ENCODE measurements at places on chromosomes 6 and 20.

DNA sequence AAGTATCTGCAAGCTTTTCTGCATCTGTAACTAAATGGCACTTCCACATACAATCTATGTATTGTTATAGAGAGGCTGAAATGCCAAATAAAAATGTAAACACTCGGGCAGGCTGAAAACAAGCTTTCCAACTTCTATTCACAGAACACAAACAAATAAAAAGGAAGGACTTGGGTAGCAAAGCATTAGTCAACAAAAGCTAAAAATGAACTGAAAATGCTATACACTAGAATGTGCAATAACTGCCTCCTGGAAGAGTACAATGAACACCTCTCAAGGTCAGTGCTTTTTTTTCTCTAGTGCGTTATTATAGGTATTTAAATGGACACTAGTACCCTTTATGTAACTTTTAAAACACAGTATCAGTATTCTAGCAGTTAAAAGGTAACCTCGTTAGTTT, 31.4 kb downstream of the STK38 start:
- no peak for DNase-seq

GRCh38 chr6:149887343-149887742, 10.6 kb downstream of the RAET1E start:
- DNase-seq = no peak

GRCh38 chr20:38299963-38300362, 4.0 kb upstream of the BPI start:
- no peak for DNase-seq

- no peak for DNase-seq
Measured at GRCh38 chr6:161676586-161676985, 402.7 kb upstream of the AGPAT4 start.

- no peak for DNase-seq
Measured at GRCh38 chr20:38214256-38215193, 46.0 kb downstream of the KIAA1755 start.

- no peak for DNase-seq
Measured at GRCh38 chr6:153218184-153218792, 87.2 kb upstream of the RGS17 start.

- peak; percentile 2 for DNase-seq
Measured at GRCh38 chr6:63636518-63637021, 968 bp downstream of the PHF3 start.

- DNase-seq = no peak
Measured at GRCh38 chr6:71386215-71386614, 97.6 kb downstream of the OGFRL1 start.

DNA sequence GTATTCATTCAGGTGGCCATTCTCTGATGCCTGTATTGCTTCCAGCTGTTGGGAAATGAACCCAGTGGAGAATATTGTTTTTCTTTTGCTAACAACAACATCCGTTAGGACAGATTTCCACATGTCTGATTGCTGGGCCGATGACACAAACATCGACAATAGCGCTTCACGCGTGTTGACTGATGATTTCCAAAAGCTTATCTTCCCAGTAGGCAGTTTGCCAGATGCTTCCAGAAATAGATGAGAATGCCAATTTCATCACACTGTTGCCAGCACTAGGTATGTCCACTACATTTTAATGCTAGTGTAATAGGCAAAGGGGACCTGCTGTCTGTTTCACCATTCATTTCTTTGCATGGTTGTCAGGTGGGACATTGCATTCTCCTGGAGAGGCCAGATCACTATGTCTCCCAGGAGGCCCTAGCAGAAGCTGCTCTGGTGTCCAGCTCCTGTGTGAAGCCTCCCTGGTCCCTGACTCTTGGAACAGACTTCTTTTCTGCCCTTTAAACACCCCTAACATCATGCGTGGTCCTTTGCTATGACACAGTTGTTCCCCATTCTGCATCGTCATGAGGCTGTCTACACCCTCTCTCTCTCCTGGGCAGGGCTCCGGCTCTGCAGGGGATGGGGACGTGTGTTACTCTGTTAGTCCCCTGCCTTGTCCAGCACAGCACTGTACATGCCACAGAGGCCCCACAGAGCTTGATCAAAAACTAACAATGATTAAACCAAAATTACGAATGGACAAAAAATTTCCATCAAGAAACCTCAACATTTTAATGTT, 181.6 kb downstream of the CDH26 start:
- no peak for DNase-seq

GRCh38 chr6:110421749-110422443, 6.5 kb upstream of the DDO start:
- no peak for DNase-seq

DNA sequence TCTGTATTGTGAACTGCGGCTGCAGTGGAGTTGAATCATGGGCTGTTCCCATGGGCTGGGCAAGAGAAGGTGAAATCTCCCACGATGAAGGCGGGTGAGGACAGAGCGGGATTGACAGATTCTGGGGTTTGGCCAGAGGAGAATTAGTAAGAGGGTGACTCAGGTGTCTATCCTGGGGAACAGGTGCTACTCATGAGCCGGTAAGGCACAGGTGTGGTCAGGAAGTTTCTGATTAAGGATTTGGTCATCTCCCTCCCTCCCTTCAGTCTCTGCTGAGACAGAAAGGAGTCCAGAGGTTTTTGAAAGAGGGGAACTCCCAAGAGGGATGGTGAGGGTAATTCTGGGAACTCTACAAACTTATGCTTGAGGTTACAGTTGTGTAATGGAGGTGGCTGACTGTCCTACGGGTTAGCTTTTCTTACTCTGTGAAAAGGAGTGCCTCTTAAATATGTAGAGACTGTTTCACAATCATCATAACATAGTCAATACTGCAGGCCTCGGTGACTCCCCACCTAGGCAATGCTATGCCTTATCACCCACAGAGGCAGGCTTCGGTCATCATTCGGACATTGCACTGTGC, 31.5 kb downstream of the SERPINB1 start:
- DNase-seq = no peak

GRCh38 chr6:165426892-165427291, 117.5 kb upstream of the C6orf118 start:
- DNase-seq = no peak

GRCh38 chr6:147704691-147705090, 196.2 kb downstream of the SAMD5 start:
- DNase-seq = no peak

- no peak for DNase-seq
Measured at GRCh38 chr6:127026247-127026646, 92.2 kb upstream of the RSPO3 start.

- no peak for DNase-seq
Measured at GRCh38 chr6:63862486-63863198, 227.0 kb downstream of the PHF3 start.

DNA sequence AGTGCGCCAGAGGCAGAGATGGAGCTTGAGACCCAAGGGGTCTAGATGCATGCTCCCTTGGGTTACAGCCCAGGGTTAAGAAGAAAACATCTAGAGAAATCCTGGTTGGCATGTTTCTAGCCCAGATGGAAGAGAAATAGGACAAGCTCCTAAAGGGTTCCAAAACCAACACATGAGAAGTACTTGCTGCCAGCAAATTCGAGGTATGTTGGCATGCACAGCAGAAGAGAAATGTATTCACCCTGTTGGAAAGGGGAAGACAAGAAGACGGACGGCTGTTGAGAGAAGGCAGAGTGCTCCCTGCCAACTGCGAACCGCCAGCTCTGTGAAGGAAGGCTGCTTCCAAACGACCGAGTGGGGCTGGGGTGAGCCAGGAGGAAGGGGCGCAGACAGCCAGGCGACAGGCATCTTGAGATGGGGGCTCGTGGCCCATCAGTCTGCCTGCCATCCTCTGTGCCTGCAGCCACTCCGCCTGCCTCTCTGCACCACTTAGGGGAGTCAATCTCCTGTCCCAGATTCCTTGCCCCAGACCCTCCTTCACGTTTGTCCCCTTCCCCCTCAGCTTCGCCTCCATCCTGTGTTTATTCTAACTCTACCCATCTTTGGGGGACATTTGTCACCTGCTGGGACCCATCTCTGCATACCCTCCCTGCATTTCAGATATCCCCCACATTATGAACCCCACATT, 249.2 kb downstream of the CDC5L start:
- DNase-seq = no peak

DNA sequence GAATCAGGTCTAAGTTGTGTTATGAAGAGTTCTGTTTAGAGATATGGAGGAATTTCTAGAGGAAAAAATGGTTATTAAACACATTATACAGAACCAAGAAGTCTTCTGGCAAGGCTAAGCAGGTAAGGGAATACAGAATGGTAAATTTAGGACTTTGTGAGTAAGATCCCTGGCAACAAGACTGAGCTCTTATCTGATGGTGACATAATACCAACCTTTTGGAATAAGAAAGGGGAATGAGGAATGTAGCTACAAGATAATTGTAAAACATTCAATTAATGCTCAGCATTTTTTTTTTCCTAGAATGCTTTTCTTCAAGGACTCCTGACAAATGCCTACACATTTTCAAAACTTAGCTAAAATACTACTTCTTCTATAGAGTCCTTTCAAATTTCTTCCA, 51.8 kb downstream of the CYB5R4 start:
- DNase-seq = no peak

GRCh38 chr6:168640768-168641167, 199.8 kb downstream of the SMOC2 start:
- no peak for DNase-seq

GRCh38 chr20:44357020-44357419, 1.5 kb downstream of the HNF4A start:
- DNase-seq = no peak

DNA sequence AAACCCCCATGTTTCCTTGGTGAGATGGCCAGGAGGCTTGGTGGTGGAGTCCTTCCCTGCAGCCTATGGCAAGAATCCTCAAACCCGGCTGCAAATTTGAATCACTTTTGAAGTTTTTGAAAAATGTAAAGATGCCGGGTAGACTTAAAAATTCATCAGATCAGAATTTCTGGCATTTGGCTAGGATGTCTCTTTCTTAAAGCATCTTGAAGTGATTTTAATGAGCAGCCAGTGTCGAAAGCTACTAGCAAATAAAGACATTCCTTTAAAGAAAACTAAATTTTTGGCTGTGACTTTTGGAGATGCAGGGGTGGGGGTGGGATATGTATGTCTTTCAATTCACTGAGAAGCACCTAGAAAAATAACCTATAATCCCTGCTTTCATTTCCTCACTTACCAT, 25.6 kb upstream of the NOX3 start:
- no peak for DNase-seq

- no peak for DNase-seq
Measured at GRCh38 chr6:45522486-45522885, 144.8 kb upstream of the SUPT3H start.

GRCh38 chr6:33277663-33278391, 904 bp downstream of the B3GALT4 start:
- no peak for DNase-seq

DNA sequence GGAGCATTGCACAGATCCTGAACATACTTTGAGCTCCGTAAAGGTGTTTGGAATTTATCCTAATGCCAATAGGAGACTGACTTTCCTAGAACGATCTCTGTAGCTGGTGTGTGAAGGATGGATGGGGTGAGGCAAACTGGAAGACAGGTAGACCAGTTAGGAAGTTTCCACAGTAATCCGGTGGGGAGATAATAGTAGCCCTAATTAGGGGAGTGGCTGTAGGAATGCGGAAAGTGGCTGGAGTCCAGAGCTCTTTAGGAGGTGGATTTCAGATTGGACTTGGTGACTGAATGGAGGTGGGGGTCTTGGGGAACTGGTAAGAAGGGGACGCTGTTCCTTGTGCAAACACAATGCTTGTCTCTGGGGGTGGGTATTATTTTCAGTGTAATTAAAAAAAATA, 146.3 kb downstream of the SOX4 start:
- DNase-seq = no peak

Measured in stimulated activated CD4-positive, alpha-beta T cell treated with anti-CD3 and anti-CD28 coated beads, Interleukin-1b, Interleukin-23, amount 100 ng/mL, for 1 hour (primary cell).